ENCODE measurements at places on chromosomes 7 and 10. TPM values are rescaled to one million over a fixed set of nuclear protein-coding genes. Genes with fewer than 3 reads are reported as not detected.

PLAC9 gene
- total RNA-seq: 0.27 TPM

DNA sequence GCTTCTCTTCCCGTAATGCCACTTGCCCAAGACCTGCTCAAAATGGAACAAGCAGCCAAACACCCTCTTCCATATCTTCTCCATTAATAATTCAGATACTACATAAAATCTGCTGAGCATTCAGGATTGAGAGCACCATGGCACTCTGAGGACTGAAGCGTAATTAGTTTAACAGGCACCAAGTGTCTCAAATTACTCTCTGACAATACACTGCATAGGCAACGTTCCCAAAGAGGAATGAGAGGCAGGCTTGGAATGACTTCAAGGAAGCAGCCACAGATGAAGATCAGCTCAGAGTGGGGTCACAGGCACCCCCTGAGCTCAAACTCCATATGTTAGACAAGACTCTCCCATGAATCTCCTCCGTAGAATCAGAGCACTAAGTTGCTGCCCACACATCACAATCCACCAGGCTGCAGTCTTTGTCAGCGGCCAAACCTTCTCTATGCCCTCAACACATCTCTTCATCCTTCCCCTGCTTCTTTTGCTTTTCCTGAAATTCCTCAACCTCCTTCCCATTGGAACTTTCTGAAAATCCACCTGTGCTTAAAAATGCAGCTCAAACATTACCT, 4.7 kb upstream of the ABLIM1 start:
- DNase-seq: no peak

- no peak for DNase-seq
Observed at GRCh38 chr10:77485847-77486246, 151.8 kb downstream of the KCNMA1 start.

DNA sequence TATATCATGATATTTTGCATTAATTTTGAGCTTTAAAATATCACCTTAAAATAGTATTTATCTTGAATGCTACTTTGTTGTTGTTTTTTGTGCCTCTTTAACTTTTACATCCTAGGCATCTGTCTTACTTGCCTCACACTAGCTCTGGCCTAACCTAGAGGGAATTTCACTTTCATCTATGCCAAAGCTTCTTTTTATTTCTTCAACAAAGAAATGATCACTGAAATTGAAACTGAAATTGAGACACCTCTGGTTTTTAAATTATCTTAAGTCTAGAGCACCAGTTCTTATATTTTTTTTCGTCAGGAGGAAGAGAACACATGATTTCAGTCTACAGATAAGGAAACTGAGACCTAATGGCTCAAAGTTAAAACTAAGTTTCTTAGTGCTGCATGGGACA, 3.5 kb upstream of the SCIN start:
- DNase-seq: no peak

FAM149B1 gene
- total RNA-seq: 18.3 TPM

PLAU gene
- total RNA-seq: 10.8 TPM

- DNase-seq: no peak
Observed at GRCh38 chr10:61301575-61301974, 151.6 kb downstream of the TMEM26 start.

- peak; percentile 61 for DNase-seq
Observed at GRCh38 chr7:44637788-44638594, 31.6 kb downstream of the OGDH start.

- no peak for DNase-seq
Observed at GRCh38 chr7:45103958-45104843, 7.3 kb downstream of the TBRG4 start.

INA gene
- total RNA-seq: not detected

DNA sequence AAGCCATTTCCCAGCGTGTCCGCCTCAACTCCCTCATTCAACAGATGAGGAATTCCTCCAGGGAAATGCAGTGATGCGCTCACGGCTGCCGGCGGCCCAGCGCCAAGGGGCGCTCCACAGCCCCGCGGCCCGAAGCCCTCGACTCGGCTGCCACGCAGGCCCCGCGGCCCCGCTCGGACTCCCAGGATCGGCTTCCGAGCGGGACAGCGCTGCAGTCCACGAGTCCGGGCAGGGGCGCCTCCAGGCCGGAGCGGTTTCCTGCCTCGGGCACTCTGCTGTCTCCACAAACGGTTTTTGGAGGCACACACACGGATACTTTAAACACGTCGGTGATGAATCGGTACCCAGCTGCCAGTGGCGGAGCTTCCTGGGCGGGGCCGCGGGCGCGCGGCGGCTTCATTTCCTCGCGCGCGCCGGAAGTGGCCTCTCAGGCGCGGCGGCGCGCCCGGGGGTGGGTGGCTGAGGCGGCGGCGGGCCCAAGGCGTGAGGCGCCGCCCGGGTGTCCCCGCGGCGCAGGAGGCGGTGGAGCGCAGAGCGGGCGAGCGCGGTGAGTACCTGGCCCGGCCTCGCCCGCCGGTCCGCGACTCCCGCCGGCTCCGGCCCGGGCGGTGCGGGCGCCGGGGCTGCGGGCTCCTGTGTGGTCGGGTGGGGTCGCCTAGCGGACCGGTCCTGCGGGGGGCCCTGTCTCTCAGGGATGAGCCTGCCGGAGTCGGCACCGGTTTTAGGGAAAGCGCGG, at the start of gene CSGALNACT2:
CSGALNACT2 (plus strand) TSS at position 425 of the 736 bp plus-strand sequence. CDS start 16,705 bp downstream, outside the sequence.
- DNase-seq: peak; percentile 81

- no peak for DNase-seq
Observed at GRCh38 chr7:82384051-82384464, 59.5 kb downstream of the CACNA2D1 start.

AGAP9 gene
- 9.2 TPM for total RNA-seq

DNA sequence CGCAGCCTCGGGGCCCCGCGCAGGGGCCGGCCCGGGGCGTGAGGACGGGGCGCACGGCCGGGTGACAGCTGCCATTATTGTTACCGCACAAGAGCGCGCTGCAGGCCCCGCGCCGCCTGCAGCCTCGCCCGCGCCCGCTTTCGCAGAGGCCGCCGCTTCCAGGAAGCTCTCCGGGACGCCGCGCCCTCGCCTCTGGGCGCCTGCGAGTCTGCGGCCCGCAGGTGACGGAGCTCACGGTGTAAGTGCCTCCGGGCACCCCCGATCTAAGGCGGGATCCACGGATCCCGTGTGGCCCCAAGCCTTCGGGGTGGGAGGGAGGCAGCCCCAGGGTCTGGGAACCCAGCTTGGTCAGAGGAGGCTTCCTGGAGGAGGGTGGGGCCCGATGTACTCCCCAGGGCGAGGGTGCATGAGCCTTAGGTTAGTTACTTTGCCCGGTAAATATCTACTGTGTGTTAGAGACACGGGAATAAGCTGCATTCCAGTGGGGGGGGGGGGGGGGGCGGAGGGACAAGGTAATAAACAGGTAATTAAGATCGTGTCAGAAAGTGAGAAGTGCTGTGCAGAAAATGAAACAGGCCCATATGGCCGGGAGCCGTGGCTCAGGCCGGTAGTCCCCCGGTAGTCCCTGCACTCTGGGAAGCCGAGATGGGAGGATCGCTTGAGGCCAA, 638 bp downstream of the IQCE start:
- DNase-seq: no peak
